Fibroblast of gingiva (primary cell): ENCODE measurements at places on chromosomes 16 and 17.

- peak; percentile 70 for DNase-seq
Observed at GRCh38 chr17:55735731-55736405, 13.2 kb upstream of the TMEM100 start.

DNA sequence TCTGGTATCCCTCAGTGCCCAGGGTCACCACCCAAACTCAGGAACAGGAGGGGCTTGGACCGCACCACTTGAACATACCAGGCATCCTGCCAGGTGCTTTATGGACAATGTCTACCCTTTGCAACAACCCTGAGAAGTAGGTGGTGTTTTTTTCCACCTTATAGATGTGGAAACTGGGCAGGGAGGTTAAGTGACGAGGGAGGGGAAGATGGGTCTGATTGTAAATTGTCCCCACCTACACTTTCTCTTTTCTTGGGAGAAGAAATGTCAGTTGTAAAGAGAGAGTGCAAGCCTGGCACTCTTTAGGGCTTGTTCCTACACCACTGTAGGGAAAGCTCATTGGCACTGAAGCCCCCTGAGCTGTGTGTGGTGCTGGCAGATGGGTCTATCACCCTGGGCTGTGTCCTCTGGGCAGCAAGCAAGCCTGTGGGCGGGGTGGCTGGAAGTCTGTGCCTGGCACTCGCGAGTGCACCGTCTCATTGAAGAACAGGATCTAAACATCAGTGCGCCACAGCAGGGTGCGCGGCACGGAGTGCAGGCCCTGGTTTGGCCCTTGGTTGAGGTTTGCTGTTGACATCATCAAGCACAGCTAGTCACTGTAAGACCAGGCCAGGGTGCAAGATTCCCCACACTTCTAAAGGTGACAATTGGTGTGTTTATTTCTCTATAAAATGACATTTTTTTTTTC, 15.1 kb downstream of the NOD2 start:
- no peak for DNase-seq

DNA sequence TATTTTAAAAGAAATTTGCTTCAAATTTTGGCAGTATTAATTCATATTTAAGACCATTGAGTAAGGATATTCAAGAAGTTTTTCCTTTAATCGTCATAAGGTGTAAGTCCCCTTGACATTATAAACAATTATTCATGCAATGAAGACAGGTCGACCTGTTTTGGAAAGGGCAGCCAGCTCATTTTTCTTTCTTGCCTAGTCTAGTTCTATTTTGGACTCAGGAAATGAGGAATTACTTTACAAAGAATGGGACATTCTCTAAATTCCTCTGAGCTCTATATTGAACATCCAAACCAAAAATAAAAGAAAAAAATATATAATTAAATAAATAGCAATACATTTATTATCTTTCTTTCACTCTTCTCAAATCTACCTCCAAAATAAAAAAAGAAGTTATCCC, 595.6 kb upstream of the KIF2B start:
- DNase-seq, result no peak

GRCh38 chr17:56909742-56910508, 3.9 kb downstream of the TRIM25 start:
- no peak for DNase-seq

DNA sequence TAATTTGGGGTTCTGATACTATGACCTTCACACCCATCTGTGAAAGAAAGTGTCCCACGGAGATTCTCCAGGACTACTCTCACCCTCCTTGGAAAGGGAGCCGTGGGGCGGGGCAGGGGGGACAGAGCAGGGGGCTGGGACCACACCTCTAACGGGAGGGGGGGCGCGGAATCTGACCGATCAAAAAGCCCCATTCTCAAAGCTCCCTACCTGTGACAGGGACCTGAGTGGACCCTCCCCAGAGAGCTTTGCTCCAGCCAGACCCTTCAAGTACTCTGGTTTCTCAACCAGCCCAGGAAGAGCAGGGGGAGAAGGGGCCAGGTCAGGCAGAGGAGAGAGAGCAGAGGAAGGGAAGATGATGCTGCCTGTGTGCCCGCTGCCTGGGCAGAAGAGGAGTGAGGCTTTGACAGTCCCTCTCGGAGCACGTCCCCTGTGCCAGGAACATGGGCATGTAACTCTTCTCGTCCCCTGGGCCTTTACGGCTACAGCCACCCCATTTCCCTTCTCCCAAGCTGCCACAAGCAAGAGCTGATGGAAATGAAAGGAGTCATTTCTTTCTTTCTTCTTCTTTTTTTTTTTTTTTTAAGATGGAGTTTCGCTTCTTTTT, 682 bp downstream of the XAF1 start:
- DNase-seq, result no peak

DNA sequence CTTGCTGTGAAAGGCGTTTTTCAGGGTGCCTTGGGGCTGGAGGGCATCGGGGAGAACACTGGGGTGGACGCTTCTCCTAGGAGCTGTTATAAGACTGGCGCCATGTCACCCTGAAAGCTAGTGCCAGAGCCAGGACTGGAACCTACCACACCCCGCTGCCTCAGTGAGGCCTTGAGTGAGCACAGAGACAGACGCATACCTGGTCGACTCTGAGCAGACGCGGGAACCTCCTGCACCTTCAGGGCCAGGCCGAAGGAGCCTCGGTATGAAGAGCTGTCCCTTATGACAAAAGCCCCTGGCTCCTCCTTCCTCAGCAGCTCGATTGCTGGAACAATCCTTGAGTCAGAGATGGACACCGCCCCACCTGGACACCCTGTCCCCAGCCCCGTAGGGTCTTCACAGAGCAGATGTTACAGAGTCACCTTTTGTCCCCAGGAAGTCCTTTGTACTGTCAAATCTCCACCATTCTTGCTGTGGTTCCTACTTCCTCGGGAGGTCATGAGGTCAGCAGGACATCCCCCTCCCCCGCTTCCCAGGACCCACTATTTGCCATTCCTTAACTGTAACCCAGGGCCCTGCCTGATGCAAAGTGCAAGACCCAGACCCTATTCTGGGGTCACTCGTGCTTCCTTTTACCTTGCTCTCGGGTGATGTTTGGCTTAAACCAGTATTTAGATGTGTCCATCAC, 17.0 kb downstream of the TNS4 start:
- DNase-seq, result no peak
